ENCODE measurements at places on chromosomes 6 and 20.

GRCh38 chr20:2932498-2932897 lies 59.2 kb downstream of the PTPRA start:
- DNase-seq, result no peak

- DNase-seq, result no peak
Observed at GRCh38 chr6:112881828-112882780, 535.0 kb downstream of the RFPL4B start.

GRCh38 chr6:96521306-96521643 lies 331 bp upstream of the UFL1 start:
- DNase-seq, result no peak

GRCh38 chr6:15949982-15950381 lies 178.9 kb upstream of the MYLIP start:
- DNase-seq, result no peak

- no peak for DNase-seq
Observed at GRCh38 chr6:150275489-150275888, 93.3 kb upstream of the IYD start.

GRCh38 chr6:35059596-35060345 lies 81.4 kb downstream of the TCP11 start:
- no peak for DNase-seq

- no peak for DNase-seq
Observed at GRCh38 chr6:135995545-135995898, 144.0 kb downstream of the PDE7B start.

- no peak for DNase-seq
Observed at GRCh38 chr6:8530785-8531435, 95.6 kb upstream of the SLC35B3 start.

GRCh38 chr6:127695108-127695507 lies 118.1 kb downstream of the C6orf58 start:
- DNase-seq, result no peak

- DNase-seq, result no peak
Observed at GRCh38 chr6:166483573-166484250, 101.0 kb upstream of the MPC1 start.

GRCh38 chr6:90098627-90099026 lies 198.0 kb downstream of the BACH2 start:
- DNase-seq, result no peak

- DNase-seq, result no peak
Observed at GRCh38 chr6:88454658-88455057, 288.5 kb upstream of the CNR1 start.

GRCh38 chr6:84150705-84151104 lies 76.7 kb downstream of the CEP162 start:
- DNase-seq, result no peak

GRCh38 chr6:163565140-163565539 lies 150.6 kb downstream of the QKI start:
- DNase-seq, result no peak

DNA sequence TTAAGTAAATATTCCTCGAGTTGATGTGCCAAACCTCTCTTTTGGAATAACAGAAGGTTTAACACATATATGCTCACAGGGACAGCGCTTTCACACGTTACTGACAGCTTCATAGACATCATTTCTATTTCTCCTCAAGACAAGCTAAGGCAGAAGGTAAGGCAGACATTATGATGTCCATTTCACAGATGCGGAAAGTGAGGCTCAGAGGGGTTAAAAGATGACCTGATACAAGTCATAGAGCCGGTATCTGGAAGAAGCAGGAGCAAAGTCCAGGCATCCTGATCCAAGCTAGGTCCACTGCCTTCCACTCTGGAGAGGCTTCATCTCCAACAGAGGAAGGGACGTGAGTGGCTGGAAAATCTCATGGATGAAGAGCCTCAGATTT lies 86.7 kb downstream of the FOXC1 start:
- DNase-seq, result no peak

DNA sequence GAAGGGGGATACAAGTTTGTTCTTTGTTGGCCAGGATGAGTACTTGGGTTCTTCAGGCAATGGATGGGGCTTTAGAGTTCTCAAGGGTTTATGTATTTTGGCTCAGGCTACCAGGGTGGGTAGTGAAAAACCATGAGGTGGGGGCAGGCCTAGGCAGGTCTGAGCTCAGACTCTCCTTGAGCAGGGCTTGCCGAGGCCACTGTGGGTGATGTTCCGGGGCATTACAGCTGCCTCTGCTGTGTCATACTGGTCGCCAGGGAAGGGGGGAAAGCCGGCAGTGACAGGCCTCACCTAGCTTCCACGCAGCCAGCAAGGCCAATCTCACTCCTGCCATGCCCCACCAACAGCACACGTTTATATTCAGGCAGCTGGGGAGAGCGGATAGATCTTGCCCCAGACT lies 79.6 kb downstream of the BCKDHB start:
- no peak for DNase-seq

- no peak for DNase-seq
Observed at GRCh38 chr20:20851385-20851784, 138.9 kb upstream of the RALGAPA2 start.

GRCh38 chr20:51667491-51667890 lies 100.7 kb downstream of the ATP9A start:
- DNase-seq, result no peak

- no peak for DNase-seq
Observed at GRCh38 chr20:35823147-35823546, 51.3 kb downstream of the PHF20 start.

GRCh38 chr20:21090721-21091120 lies 15.4 kb downstream of the LINC00237 start:
- no peak for DNase-seq

All from keratinocyte (primary cell).